ENCODE measurements at places on chromosomes 2 and 18.

GRCh38 chr2:96788442-96789244 is 27.4 kb upstream of the CNNM3 start:
- DNase-seq, result no peak

DNA sequence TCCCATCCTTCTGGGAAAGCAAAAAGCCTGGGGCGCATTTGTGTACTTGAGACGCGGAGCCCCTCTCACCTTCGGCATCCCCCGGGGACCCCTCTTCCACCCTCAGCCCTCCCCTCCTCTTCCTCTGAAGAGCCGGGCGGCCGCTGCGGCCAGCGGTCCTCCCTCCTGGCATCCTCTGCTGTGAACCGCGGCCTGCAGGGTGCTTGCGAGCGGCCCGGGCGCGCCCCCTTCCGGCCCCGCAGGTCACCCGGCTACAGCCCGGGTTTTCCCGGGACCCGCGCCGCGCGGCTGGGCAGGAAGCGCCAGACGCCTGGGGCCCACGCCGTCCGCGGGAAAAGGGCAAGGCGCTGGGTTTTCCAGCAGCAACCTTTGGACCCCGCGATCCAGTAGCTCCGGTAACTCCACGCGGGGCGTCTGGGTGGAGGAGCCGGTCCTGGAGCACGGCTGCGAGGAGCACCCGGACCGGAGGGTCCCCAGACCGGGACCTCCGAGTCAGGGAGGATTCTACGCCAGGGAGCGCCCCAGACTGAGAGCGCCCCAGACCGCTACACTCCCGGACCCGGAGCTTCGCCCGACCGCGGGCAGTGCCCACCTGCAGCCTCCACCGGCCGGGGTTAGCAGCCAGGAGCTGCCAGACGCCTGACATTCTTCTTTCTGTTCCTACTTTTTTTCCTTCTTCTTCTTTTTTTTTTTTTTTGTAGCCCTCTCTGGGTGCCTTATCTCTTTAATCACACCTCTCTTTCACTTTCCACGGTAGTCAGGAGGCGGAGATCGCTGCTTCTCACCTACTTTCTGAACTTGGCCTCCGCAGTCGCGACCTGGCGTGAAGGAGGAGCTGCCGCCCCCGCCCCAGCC is at the start of gene IL18R1:
TSS of gene IL18R1 (plus strand) at position 271 of the 855 bp plus-strand sequence. CDS start 6,865 bp downstream, outside the sequence.
- DNase-seq, result peak; percentile 33

DNA sequence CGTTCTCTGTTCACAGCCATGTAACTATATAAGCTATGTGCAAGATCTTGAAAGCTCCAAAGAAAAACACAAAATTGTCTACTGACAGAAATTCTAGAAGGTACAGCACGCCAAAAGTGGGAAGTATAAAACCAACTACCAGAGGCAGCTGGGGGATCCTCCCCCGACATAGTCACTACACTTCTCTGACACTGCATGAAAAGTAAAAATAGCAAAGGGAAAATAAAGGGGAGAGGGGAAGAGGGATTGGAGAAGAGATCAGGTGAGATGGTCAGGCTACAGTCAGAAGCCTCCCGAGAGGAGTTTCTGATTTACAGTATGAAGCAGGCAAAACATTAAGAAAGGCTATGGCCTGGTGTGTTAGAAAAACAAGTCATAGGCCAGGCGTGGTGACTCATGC is 39.8 kb upstream of the PCBP1 start:
- DNase-seq, result no peak

GRCh38 chr2:53786352-53786704 is 425 bp downstream of the ASB3 start:
- no peak for DNase-seq

DNA sequence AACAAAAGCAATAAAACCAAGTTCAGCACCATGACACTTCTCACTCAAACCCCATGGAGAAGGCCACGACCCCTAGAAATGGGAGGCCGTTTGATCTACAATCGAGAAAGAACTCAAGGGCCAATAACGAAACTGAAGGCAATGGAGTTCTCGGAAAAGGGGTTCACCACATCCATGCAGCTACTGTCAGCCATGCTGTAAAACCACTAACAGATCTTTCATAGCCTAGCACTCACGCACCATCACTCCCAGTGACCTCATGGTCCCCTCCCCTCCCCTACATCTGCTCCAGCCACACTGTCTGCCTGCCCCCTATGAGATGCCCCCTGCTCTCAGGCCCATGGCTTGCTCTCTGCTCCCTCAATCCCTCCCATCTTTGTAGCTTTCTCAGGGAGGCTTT is 135.3 kb downstream of the TMEM163 start:
- no peak for DNase-seq

DNA sequence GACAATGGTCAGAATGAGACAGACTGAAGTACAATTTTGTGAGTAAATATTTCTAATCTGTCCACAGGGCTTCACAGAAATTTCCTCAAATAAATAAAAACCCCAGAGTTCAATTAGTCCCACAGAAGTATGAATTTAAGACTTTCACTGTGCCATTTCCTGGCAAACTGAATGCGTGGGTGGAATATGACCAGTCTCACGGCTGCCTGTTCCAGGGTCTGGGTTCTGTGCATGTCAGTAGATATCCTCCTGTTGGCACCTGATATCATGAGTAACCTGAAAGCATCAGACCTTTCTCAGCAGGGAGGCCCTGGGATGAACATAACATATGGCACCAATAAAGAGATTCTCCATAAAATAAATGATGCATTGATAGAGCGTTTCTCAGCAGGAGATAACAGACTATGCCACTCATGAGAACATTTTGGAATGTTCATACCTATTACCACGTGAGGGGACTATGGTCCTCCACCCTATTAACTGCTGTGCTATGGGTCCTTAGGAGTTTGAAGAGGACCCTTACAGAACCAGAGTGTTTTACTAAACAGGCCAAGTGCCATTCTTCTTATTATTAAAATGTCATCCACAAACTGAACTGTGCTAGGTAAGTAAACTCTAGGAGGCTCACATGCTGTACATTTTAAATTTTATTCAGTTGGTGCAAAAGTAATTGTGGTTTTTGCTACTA is 10.6 kb upstream of the MALL start:
- DNase-seq, result no peak

- no peak for DNase-seq
Observed at GRCh38 chr2:147589127-147589526, 255.7 kb upstream of the ACVR2A start.

GRCh38 chr2:71299507-71299906 is 32.1 kb upstream of the ZNF638 start:
- no peak for DNase-seq

DNA sequence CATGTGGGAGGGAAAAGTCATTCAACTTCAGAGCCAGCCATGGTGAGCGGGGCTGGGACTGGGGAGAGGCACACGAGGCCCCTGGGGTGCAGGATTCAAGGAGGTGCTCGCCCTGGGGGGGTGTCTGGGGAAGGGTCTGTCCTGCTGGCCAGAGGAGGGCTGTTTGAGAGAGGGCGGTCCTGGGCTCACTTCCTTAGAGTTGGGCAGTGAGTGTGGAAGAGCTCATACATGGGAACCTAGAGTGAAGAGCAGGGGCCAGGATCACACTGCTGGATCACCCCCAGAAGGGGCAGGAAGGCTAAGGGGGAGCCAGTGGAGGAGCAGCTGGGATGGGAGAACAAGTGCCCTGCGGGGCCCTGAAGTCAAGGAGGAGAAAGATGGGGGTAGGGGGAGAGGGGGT is 6.5 kb downstream of the SH3BP4 start:
- no peak for DNase-seq

DNA sequence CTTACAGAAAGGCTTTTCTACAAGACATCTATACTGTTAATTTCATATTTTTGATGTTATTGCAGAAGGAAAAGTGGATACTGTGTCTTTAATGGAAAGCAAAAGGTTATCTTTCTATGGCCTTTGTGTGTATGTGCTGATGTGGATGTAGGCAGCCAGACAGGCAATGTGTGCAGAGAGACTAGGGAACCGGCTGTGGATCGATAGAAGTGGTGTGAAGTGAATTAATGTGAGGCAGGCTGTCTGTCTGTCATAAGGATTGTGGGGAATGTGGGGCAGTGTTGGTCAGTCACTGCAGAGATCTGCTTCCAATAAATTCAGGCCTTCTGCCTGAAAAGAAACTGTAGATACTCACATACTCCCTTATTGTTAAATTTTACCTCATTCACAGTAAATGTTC is 156.7 kb downstream of the WDR7 start:
- no peak for DNase-seq

GRCh38 chr18:58239879-58240278 is 195.9 kb downstream of the NEDD4L start:
- DNase-seq, result no peak

DNA sequence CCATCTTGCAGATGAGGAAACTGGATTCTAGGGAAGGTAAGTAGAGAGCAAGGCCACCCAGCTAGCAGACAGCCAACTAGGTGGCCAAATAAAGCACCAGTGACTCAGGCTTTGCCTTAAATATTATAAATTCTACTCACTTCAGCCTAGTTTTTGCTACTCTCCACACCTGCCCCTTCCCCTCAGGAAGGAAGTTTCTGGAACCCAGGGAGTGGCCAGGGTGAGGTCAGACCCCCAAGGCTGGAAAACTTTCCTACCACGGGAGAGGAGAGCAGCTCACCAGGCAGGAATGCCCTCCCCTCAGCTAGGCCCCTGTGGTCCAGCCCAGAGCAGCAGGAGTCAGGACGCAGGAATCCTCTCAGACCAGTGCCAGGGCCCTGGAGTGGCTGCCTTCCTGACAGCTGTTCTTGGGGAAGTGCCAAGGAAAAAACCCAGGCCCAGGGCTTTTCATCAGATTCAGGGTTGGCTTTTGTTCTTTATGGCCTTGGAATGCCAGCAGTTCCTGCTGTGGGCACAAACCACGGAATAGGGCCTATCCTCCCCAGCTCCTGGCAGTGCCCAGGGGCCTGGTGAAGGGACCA is 5.1 kb upstream of the PAX8 start:
- DNase-seq, result no peak

DNA sequence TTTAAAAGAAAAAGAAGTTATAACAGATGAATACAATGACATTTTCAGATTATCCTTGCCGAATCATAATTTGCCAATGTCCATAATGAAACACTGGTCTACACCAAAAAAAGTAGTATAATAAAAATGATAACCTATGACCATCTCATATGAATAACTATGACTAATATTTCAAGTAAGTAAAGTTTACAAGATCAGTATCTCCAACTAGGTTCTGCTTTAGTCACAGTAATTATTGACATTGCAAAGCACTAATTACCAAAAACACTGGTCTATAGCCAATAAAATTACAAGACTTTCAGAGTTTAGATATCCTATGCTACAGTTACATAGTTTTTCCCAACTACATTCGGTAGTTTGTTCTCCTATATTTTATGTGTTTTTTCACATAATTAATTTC is 136.7 kb downstream of the MEMO1 start:
- no peak for DNase-seq

GRCh38 chr2:37920570-37920969 is 4.5 kb upstream of the RMDN2 start:
- DNase-seq, result no peak

DNA sequence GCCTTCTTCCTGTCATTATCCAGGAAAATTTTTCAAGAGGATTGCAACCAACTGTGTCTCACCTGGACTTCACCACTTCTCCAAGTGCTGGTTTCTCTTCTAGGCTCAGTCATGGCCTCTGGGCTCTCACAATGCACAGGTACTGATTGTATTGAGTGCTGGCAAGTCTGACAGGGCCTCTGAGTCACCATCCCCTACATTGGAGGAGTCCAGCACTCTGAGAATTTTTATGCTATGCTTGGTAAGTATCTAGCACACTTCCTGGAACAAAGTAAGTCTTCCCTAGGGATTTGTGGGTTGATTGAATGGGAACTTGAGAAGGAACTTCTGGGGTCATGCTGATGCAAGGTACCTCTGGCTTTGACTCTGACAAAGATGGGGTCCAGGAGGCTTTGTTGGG is 147.2 kb upstream of the CELF4 start:
- no peak for DNase-seq

DNA sequence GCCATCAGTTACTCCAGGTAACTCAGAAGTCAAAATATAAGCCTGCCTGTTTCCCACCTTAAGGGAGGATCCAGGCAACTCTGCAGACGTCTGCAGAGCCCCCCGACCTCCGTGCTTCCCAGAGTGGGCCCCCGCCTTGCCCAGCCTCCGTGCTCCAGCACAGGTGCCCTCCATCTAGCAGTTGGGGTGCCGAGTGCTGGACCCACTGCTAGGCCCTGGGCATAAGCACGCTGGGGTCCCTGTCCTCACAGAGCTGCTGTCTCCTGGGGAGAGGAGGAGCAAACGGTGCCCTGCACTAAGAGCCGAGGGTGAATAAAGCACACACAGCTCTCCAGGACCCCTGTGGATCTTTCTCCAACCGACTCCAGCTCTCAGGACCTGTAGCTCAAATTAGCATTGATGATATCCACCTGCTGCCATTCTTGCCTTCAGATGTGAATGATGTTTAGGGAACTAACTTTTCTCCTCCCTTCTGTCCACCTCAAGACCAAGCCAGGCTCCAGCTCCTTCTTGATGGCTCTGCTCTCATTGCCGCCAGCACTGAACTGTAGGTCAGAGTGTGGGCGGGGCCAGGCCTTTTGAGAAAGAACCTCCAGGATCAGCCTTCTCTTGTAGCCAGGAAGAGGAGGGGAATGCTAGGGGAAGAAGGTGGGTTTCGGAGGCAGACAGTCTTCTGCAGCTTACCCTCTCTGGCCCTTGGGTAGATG is 121.2 kb downstream of the SMAD7 start:
- no peak for DNase-seq

DNA sequence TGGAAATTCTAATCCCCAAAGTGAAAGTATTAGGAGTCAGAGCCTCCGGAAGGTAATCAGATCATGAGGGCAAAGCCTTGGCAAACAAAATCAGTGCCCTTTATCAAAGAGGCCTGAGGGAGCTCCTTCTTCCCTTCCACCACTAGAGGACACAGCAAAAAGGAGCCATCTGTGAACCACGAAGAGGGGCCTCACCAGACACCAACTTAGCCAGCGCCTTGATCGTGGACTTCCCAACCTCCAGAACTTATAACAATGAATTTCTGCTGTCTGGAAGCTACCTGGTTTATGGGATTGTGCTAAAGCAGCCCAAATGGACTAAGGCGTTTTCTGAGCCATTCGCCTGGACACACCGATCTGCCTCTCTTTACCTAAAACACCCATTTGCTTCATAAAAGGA is 133.1 kb downstream of the EIPR1 start:
- no peak for DNase-seq

GRCh38 chr2:160174322-160174721 is 25.8 kb downstream of the ITGB6 start:
- no peak for DNase-seq

GRCh38 chr2:209147981-209148380 is 275.9 kb upstream of the MAP2 start:
- DNase-seq, result no peak

Data from stimulated activated CD8-positive, alpha-beta memory T cell treated with anti-CD3 and anti-CD28 coated beads, Interleukin-4, amount 100 ng/mL, for 1 hour (primary cell).